Kidney epithelial cell (primary cell): ENCODE measurements at places on chromosomes 5 and 9. TPM values are rescaled to one million over a fixed set of nuclear protein-coding genes. Genes with fewer than 3 reads are reported as not detected.

Gene CAPSL
- total RNA-seq, result not detected in 2 replicates

Gene DNM1
- total RNA-seq, result 16.2 and 20.5 TPM in 2 replicates

Gene ANKRD31
- 0.07 and 0.21 TPM in 2 replicates for total RNA-seq

DNA sequence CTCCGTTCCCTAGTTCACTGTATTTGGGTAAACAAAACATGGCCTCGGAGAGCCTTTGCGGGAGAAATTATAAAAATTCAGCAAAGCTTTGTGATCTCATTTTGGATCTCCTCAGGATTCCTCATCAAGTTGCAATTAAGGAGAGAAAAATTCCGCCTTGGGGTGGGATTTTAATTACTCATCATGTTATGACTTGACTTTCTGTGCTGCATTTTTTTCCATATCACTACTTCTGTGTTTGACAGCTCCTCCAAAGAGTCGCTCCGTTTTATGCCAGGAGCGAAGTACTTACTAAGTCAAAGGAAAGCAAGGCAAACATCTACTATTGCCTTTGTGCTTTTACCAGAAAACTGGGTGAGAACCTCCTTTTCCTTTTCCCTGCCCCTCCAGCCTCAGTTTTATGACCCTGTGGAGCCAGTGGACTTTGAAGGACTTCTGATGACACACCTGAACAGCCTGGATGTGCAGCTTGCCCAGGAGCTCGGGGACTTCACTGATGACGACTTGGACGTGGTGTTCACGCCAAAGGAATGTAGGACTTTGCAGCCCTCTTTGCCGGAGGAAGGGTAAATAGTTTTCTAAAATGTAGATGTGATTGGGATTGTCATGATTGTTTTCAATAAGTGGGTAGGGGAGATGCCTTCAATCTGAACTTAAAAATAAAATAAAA, 71.5 kb downstream of the DOCK8 start:
- DNase-seq, result no peak

DNA sequence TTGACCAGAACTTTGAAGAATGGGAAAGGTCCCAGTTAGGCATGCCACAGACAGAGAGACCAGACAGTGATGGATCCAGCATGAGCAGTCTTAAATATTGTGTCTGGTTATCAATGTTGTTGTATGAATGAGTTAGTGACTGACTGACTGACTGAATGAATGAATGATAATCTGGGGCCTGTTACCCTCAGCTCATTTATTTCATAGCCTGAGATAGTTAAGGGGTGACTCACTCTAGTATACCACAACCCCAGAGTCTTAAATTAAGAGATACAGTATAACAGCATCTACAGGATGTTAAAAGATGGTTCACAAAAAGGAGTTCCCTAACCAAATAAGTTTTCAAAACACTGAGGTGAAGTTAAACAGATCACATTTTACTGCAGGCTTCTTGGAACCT, 133.5 kb downstream of the SGCD start:
- no peak for DNase-seq

DNA sequence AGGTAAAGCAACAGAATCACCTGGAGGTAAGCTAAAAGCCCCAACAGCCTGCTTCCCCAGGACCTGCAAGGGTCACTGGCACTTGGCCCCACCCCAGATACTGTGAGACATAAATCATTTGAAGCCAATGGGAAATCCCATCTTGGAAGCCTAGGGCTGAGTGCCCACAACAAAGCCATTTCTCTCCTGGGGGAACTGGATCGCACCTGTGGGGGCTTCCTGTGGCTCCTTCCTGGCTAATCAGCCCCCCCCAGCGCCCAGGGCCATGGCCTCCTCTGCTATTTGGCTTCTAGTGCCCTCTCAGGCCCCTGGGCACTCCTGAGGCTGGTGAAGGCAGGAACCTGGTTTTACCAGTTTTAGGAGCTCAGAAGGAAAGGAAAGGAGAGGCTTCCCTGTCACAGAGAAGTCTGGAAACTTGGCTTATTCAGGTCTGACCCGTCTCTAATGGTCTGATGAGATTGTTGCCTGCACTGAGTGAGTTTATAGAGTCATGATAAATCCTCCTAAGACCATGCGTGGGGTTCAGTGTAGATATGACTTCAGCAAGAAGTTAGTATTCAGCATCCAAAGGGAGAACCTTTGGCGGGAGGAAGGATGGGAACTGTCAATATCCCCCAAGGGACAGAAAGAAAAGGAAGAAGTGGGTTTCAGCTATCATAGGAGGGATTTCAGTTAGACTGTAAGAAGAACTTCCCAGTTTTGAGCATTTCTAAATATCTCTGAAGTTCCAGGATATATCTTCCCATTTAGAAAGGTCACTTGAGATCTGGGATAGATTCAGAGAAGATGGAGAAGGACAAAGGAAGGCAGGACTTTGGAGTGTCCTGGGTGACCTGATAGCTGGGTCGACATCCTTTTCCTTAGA, 1.2 kb downstream of the KCNMB1 start:
- no peak for DNase-seq

DNA sequence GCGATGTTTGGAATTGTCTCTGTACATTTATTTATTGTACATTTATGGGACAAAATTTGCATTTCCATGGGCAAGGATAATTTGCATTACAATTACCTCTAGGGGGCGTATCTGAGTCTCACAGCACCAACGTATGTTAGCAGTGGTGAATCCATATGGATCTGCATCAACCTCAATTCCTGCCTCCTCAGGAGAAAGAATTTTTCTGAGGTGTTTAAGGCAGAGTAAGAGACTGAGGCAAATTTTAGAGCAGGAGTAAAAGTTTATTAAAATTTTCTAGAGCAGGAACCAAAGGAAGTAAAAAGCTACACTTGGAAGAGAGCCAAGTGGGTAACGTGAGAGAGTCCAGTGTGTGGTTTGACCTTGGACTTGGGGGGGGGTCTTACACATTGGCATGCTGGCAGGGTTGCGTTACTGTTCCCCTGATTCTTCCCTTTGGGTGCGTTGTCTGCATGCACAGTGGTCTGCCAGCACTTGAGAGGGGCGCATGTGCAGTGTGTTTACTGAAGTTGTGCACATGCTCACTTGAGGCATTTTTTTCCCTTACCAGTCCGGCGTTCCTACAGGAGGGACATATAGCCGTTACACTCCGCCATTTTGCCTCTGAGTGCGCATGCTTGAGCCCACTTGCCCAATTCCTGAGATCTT, 21.0 kb upstream of the RAB14 start:
- DNase-seq, result no peak

DNA sequence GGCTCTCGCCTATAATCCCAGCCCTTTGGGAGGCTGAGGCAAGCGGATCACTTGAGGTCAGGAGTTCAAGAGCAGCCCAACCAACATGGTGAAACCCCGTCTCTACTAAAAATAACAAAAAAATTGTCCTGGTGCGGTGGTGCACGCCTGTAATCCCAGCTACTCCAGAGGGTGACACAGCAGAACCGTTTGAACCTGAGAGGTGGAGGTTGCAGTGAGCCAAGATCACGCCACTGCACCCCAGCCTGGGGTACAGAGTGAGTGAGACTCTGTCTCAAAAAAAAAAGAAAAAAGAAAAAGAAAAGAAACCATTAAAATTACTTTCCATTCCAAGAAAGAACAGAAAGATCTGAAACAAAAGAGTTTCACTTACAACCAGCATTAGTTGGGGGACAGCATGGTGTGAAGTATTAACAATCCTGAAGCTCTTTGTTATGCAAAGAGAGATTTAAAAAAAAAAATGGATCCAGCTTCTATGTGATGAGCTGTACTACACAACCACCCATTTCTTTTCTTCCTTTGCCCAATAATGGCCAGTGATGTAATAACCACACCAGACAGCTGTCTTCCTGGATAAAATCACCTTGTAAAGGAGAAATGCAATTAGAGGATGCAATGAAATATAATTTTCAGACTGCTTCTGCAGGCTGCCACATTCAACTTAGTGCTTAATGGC, 76.9 kb downstream of the MED27 start:
- DNase-seq, result no peak

- no peak for DNase-seq
These were observed 92.8 kb upstream of the SLC44A1 start for GRCh38 chr9:105151686-105151995.

DNA sequence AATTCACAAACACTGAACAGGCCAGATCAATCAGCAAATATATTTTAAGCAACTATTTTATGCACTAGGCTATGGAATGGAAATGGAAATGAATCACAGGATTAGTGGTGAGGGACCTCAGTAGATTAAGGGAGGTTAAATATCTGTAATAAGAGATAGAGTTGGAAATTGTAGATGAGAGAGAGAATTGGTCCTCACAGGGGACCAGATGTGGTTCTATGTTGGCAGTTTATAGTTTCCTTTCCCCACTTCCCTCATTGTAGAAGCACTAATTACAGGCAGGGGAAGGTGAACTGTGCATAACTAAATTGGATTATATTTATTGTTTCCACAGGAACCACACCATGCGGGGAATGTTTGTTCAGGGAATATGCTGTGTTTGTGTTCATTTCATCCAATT, 496.2 kb downstream of the ARHGEF28 start:
- DNase-seq, result no peak

DNA sequence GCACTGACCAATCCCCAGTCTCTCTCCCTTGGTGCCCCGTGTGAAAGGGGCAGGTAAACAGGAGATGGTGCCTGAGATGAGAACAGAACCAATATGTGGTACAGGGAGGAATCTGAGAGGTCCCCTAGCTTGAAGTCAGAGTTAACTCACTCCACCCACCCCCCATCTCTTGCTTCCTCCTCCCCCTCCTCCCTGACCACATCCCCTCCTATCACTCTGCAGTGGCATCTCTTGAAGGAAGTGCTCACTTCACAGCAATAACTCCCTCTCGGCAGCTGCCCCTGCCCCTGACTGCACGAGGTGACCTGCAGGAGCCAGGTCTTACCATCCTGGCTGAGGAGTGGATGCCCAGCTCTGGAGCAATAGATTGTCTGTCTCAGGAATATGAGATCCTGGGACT, 224.0 kb downstream of the GAS1 start:
- DNase-seq, result no peak
